ENCODE measurements at places on chromosomes 12 and 14. TPM values are rescaled to one million over a fixed set of nuclear protein-coding genes. Genes with fewer than 3 reads are reported as not detected.

The KRT2 gene
- polyA plus RNA-seq = not detected

The MANSC4 gene
- 0.39 TPM for polyA plus RNA-seq

The RASSF3 gene
- polyA plus RNA-seq = 17.4 TPM

The LTBP2 gene
- 4.9 TPM for polyA plus RNA-seq

The FAM181A gene
- not detected for polyA plus RNA-seq

The PTPRB gene
- polyA plus RNA-seq = 17.5 TPM

The DENR gene
- 90.4 TPM for polyA plus RNA-seq

The PAH gene
- polyA plus RNA-seq = 43.0 TPM

The MYF5 gene
- not detected for polyA plus RNA-seq

The CLEC2A gene
- not detected for polyA plus RNA-seq

The ARHGAP9 gene
- 2.9 TPM for polyA plus RNA-seq

The PRKD1 gene
- 33.0 TPM for polyA plus RNA-seq

The FOXG1 gene
- 0.06 TPM for polyA plus RNA-seq

The NPC2 gene
- polyA plus RNA-seq = 302 TPM

The FBLN5 gene
- polyA plus RNA-seq = 181 TPM

The CCDC177 gene
- 0.10 TPM for polyA plus RNA-seq

The RGS6 gene
- polyA plus RNA-seq = 1.4 TPM

The SLC39A5 gene
- polyA plus RNA-seq = 46.5 TPM

The CFAP54 gene
- 3.7 TPM for polyA plus RNA-seq

The ERBB3 gene
- 77.3 TPM for polyA plus RNA-seq

The AQP6 gene
- polyA plus RNA-seq = 23.7 TPM

The PTPN11 gene
- 77.8 TPM for polyA plus RNA-seq

The PTPN6 gene
- polyA plus RNA-seq = 25.8 TPM

The RERG gene
- 37.3 TPM for polyA plus RNA-seq

The ACVR1B gene
- polyA plus RNA-seq = 53.1 TPM

The GARIN6 gene
- polyA plus RNA-seq = not detected

The ZBTB39 gene
- 11.2 TPM for polyA plus RNA-seq

The AGAP2 gene
- 1.1 TPM for polyA plus RNA-seq

The SIX6 gene
- polyA plus RNA-seq = not detected

The TRIM9 gene
- 1.0 TPM for polyA plus RNA-seq

The KRT72 gene
- polyA plus RNA-seq = 0.08 TPM

The PLEKHD1 gene
- polyA plus RNA-seq = 3.7 TPM

The RIPK3 gene
- 3.0 TPM for polyA plus RNA-seq
